H4 (cell line): ENCODE measurements at places on chromosomes 16 and 17.

DNA sequence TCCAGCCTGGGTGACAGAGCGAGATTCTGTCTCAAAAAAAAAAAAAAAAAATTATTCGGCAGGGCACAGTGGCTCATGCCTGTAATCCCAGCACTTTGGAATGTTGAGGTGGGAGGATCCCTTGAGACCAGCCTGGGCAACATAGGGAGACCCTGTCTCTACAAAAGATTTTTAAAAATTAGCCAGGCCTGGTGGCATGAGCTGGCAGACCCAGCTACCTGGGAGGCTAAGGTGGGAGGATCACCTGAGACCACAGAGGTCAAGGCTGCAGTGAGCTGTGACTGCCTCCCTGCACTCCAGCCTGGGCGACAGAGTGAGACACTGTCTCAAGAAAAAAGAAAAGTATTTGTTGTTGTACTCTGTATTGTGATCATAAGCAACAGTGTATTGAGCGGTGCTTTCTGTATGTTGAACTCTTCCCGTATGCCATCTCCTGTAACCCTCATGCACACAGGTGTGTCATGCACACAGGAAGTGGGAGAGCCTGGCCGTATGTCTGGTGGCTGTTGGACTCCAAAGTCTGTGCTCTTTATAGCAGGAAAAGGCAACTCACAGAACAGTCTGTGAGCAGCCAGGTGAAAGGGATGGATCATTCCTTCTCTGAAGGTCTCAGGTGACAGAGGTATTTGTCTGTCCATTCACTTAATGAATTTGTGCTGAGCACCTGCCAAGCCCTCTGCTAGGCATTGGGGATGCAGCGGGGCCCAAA lies 17.1 kb downstream of the CDH1 start:
- DNase-seq: no peak

- no peak for DNase-seq
These were observed 31.6 kb upstream of the DNAH17 start for GRCh38 chr17:78608804-78609186.

GRCh38 chr17:7136266-7136877 lies 21.8 kb upstream of the ASGR2 start:
- DNase-seq: peak; percentile 30

- DNase-seq: no peak
These were observed 643 bp downstream of the HSDL1 start for GRCh38 chr16:84144209-84144858.

DNA sequence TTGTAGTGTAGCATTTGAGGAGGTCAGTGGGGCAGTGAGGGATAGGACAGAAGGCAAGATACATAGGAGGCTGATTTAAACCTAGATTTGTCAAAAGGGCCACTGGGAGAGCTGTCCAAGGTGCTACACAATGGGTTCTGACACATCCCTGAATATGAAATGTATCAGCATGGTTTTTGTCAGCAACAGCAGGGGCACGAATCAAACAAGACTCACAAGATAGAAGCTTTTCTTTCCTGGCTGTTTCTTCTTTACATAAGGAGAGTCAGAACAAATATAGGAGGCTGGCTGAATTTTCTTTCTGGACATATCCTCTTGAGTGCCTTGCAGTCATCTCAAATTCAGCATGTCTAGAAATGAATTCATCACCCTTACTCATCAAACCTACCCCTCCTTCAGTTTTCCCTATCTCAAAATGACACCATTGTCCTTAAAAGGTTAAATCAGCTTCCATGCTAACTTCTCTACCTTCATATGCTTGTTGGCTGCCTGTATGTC lies 130.5 kb downstream of the NPIPB5 start:
- DNase-seq: no peak
